ENCODE measurements at places on chromosomes 11 and 22.

- no peak for DNase-seq
Measured at GRCh38 chr11:132139181-132139580, 768.8 kb downstream of the NTM start.

DNA sequence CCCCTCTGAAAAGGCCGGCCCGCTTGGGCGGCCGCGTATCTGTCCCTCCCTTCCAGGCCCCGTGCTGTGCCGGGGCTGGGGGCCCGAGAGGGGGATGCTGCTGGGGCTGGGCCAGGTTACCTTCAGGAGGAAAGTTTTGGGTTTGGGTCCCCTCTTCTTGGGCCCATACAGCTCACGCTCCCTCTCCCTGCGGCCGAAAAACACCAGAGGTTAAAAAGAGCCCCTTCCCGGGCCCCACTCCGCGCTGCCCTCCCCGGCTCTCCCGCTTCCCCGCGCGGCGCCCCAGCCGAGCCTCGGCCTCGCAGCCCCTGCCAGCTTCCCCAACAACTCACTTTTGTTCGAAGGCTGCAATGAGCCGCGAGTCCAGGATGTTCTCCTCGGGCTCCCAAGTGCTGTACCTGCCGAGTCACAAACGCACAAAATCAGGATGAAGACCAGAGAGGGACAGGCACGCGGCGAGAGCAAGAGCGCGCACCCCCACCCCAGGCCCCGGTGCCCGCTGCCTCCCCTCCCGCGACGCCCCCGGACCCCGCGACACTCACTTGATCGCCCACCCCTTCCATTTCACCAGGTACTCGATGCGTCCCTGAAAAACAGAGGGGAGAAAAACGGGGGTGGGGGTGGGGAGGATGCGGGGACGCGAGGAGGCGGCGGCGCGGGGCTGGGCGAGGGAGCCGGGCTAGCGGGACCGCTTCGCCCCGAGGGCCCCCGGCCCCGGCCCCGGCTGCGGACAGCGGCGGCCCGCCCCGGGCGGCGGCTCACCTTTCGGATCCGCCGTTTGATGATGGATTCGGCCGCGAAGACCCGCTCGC is 450 bp downstream of the CBX6 start:
- no peak for DNase-seq

GRCh38 chr11:14081581-14082231 is 119.2 kb downstream of the SPON1 start:
- no peak for DNase-seq

GRCh38 chr11:134579724-134580609 is 167.9 kb upstream of the B3GAT1 start:
- no peak for DNase-seq

DNA sequence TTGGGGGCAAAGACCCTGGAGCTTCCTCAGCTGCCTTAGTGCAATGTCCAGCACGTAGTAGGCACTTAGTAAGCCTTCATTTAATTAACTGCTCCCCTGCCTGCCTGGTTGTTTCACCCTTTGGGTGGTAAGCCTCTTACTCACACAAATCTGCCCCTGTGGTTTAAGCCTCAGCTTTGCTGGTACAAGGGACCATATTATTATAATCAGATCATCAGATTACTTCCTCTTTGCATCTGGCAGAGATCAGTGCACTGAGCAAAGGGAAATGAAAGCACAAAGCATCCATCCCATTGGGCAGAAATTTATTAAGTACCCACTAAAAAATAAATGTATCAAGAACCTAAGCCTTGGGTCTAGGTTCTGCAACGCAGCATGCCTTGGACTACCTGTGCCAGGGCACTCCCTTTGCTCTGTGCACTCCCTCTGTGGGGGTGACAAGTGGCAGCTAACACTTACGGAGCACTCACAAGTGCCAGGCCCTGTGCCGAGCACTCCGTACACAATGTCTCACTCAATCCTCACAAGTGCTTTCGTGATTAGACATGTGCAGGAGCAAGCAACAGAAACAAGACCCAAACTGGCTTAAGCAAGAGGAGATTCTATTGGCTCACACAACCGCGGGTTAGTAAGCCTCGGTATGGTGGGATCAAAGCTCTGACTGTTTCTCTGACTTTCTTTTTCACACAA is 34.9 kb upstream of the DAGLA start:
- no peak for DNase-seq

GRCh38 chr11:101706541-101706940 is 122.7 kb upstream of the TRPC6 start:
- DNase-seq, result no peak

DNA sequence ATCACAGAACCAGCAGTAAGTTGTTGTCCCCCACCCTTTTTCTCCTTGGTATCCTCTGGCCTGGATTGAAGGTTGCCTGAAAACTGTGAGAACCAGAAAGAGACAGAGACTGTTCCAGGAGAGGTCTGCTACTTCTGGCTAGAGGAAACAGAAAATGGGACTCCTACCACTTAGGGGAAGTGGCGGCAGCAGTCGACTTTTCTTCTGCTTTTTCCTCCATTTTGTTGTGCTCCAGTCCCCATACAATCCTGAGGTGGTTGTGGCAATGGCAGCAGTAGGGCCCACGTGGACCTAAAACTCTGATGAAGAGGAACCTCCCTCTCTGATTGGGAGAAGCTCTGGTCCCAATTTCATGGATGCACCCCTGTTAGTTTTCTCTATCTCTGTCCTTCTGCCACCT is 76.0 kb upstream of the SORL1 start:
- no peak for DNase-seq

DNA sequence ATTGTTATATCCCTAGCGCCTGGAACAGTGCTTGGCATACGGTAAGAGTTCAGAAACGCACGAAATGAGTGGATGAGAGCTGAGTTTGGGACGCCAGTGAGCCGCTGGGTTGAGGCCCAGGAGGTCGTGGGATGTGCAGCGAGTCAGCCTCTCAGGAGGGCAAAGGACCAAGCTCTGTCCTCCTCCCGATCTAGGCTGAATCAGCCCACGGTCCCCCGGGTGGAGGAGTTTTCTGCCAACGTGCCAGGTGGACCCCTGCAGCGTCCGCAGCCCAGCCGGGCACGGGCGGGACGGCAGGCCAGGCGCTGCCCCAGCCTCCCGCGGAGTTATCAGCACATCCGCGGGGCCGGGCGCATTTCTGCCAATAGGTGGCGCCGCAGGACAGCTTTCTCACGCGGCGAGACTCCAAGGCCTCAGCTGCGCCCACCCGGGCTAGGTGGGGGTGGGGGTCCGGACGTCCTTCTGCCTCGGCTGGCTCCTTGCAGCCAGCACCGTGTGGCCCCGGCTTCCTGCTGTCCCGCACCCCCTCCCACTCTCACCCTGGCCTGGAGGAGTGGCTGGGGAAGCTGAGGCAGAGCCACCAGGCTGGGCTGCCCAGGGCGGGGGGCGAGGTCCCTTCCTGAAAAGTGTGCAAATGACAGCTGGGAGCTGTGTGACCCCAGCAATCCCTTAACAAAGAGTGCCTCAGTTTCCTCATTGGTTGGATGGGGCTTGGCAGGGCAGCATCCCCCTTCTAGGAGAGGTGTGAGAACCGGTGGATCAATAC is 2.2 kb upstream of the RPS19BP1 start:
- DNase-seq, result peak; percentile 62

GRCh38 chr11:1449490-1450243 is 36.9 kb downstream of the MOB2 start:
- no peak for DNase-seq

DNA sequence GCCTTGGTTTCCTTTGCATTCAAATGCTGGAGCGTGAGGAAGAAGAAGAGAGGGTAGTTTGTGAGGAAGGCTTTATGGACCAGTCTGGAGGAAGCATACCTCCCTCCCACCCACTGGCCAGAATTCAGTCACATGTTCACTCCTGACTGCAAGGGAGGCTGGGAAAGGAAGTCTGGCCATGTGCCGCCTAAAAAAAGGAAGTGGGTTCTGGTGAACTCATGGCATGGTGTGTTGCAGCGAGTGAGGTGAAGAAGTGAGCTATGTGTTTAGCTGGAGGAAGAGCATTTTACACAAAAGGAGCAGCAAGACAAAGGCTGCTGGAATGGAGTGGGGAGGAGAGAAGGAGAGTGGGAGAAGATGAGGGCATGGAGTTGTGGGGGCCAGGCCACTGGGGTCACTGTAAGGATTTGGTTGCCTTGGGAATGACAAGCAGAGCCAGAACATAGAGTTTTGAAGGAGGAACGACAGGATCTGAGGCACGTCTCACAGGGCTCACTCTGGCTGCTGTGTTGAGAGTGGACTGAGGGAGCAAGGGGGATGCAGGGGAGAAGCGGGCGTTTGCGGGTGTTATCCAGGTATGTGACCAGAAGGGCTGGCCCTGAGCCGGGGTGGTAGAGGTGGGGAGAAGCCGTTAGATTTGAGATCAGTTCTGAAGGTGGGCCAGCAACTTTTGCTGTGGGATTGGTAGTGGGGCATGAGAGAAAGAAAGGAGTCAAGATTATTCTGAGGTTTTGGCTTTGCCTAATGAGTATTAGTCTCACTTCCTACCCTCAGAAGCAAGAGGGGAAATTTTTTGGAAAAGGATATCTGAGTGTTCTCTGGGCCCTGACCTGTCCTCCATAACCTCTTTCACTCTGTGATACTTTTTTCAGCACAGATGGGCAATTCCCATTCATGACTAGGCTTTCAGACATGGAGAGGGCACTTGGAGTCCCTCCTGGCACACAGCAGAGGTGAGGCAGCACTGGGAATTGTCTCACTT is 26.4 kb downstream of the BMAL1 start:
- DNase-seq, result no peak

- DNase-seq, result peak; percentile 42
Measured at GRCh38 chr22:38316364-38317121, 690 bp downstream of the CSNK1E start.

GRCh38 chr11:61059260-61059752 is 43.0 kb upstream of the CD5 start:
- no peak for DNase-seq

- DNase-seq, result no peak
Measured at GRCh38 chr11:125892071-125892470, 4.6 kb downstream of the HYLS1 start.

DNA sequence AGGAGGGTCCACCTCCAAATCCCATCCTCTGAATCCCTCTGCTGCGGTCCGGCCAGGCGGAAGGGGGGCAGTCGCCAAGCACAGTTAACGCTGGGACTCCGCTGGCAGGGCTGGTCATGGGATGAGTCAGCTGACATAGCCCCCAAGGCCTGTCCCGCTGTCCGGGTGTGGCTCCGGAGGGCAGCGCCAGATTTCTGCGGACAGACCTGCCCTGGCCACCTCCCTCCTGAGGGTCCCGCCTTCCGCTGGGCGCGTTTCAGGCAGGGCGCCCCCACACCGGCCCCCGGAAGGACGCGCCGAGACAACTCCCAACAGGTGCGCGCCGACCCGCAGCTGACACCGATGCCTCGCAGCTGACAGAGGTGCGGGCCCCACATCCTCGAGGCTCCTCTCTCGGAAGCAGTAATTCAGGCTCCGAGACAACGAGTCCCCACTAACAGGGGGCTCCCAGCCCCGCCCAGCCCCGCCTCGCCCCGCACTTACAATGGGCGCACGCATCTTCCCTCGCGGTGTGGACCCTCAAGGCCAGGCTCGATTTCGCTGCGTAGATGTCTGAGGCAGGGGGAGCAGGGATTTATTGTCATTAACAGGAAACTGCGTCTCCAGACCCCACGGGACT is 607 bp downstream of the PLAAT3 start:
- peak; percentile 24 for DNase-seq

DNA sequence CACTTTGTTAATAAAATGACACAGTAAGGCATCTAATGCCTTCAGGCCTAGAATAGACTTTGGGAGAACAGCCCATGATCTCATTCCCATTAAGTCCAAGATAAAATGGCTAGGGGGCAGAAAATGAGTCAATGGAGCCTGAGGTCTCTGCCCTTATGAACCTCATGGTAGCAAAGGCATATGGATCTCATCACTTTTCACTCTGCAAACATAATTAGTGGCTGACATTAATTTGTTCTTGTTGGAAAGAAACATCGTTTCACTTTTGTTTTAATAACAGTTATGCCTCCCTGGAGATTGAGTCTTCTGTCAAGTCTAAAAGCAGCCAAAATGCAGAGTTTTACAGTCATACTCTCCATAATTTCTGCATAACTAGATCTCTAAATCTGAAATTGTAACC is 111.8 kb upstream of the API5 start:
- DNase-seq, result no peak

- no peak for DNase-seq
Measured at GRCh38 chr11:80163011-80163410, 722.2 kb upstream of the TENM4 start.

DNA sequence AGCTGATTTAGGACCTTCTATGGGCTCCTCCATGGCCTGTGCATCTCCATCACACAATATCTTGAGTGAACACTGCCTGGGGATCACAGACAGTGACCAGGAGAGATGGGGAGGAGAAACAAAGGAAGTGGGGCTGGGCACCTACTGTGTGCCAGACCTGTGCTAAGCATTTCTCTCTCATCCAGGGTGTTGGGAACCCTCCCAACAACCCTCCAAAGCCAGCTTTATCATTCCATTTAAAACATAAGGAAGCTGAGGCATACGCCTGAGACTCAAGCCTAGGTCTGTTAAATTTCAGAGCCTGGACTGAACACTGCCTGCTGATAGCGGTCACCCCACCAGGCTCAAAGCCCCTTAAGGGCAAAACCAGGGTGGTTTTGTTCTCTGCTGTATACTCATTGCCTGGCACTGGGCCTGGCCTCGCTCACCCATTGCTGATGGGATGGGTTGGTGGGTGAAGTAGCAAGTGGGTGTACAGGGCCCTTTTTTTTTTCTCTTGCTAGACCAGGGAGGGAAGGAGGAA is 130.1 kb downstream of the MN1 start:
- no peak for DNase-seq

- DNase-seq, result no peak
Measured at GRCh38 chr11:73317373-73317772, 9.3 kb downstream of the ARHGEF17 start.

DNA sequence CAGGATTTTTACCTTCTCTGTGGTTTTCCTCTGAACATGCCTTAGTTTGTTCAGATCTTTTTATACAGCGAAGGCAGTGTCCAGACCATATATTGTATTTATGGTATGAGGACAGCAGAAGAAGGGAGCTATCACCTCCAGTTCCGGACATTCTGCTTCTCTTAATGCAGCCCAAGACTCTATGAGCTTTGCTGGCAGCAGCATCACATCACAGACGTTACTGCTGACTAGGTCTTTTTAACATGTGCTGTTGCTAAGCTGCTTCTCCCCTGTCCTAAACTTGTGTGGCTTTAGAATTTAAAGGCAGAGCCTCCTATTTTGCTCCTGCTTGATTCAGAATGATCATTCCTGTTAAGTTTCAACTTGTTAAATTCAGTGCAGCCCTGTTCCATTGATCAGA is 13.4 kb downstream of the MICAL2 start:
- no peak for DNase-seq

GRCh38 chr11:118763041-118763440 is 27.9 kb downstream of the DDX6 start:
- DNase-seq, result no peak

GRCh38 chr11:68425866-68426380 is 34.6 kb upstream of the PPP6R3 start:
- DNase-seq, result no peak

Measured in activated T-helper 1 cell treated with Interleukin-2 at 50 U/mL for 16 hours (primary cell).